Stimulated activated CD8-positive, alpha-beta memory T cell treated with anti-CD3 and anti-CD28 coated beads, Interleukin-2, amount 100 ng/mL, for 1 hour (primary cell): ENCODE measurements at places on chromosomes 13 and 19.

- DNase-seq, result no peak
These were observed 69.7 kb downstream of the EPS15L1 start for GRCh38 chr19:16402041-16402440.

GRCh38 chr13:32497589-32497988 is 41.0 kb downstream of the N4BP2L2 start:
- DNase-seq, result no peak

GRCh38 chr19:8461891-8462290 is 17.1 kb downstream of the HNRNPM start:
- no peak for DNase-seq

GRCh38 chr13:93248627-93249047 is 22.0 kb downstream of the GPC6 start:
- DNase-seq, result no peak

- no peak for DNase-seq
These were observed 21.2 kb downstream of the DNMT1 start for GRCh38 chr19:10173527-10173926.

DNA sequence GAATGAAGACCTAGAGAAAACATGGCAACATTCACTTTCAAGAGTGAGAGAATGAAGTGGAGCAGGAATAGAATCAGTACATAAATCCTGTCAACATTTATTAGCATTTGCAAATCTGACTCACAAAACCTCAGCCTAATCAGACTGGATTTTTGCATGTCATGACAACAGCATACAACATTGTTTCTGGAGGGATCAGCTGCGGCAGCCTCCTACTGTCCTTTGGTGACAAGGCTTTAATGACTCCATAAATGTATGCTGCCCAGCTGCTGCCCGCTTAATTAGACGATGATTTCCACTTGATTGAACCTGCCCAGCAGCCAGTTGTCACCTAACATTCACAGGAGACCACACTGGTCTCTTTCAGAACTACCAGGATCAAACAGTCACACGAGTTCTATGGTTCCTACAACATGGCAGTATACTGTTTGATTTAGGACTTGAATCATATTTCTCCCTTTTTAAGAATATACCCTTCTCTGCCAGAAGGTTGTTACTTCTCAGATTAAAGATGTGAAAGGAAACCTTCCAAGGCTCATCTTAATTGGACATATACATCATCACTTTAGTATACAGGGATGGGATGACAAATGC is 9.3 kb downstream of the EBPL start:
- DNase-seq, result no peak
